ENCODE measurements at places on chromosomes 3 and 15.

DNA sequence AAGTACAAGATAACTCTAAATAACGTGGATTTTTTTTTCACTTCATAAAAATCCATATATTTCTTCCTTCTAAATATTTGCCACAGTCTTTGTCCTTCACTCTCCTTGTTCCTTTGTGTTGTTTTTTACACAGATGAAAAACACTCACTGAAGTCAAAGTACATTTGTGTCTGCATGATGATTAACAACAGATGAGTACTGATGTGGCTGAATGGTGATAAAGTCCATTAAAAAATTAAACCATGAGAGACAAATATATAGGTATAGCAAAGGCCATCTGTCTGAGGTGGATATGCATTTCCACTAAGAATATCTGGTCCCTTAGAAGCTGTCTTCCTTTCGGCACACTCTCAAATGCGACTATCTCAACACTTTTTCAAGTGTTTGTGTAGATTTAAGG is 317.5 kb upstream of the MCTP2 start:
- DNase-seq: no peak

DNA sequence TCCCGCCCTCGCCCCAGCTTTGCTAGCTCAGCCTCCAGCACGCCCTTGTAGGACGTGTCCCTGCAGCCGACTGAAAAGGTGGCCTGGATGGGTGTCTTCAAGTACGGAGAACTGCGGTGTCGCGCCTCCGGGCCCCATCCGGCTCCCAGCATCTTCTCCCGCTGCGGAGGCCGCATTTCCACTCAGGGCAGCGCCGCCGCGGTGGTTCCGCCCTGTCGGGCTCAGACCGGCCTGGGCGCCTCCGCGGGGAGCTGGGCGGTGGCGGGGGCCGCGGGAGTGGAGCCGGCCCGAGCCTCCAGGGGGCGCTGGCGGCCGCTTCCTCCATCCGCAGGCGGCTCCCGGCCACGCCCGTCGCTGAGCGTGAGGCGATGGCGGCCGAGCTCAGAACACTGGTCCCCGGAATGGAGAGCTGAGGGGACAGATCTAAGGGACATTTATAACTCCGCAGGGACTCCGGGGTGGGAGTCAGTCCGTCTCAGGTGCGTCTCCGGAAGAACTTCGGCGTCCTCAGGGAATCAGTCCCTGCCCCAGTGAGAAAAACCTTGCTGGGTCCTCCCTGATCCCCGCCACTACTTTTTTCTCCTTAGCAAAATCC is 13.6 kb upstream of the SMCO1 start:
- peak; percentile 62 for DNase-seq

GRCh38 chr15:41838400-41838897 is at the start of gene PLA2G4B:
Gene PLA2G4B (plus strand): TSS chr15:41838847. CDS start chr15:41838914, 67 bp downstream.
- DNase-seq: no peak

- no peak for DNase-seq
Measured at GRCh38 chr3:127844326-127844942, 22.1 kb upstream of the MGLL start.
